ENCODE measurements at places on chromosomes 7 and 10.
A peak's percentile ranks its signal among the peaks of the same experiment; 100 is the strongest.

- DNase-seq, result no peak
Measured at GRCh38 chr10:11479300-11479699, 132.2 kb downstream of the USP6NL start.

DNA sequence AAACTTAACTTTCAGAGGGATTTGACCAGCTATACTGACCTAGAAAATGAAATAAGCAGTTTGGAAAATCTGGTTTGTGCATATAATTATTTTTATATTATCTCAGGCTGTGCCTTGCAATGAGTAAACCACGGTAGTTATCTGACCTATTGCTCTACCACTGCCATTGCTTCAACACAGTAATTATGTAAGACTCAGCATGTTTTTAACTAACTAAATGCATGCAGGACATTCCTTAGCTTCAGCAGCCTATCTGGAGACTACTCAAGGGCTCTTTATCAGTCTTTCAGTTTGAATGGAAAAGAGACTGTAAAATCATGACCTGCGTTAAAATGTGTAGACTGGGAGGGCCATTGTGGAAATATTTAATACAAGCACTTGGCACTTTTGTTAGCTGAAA lies 22.5 kb downstream of the CHN2 start:
- DNase-seq, result no peak

DNA sequence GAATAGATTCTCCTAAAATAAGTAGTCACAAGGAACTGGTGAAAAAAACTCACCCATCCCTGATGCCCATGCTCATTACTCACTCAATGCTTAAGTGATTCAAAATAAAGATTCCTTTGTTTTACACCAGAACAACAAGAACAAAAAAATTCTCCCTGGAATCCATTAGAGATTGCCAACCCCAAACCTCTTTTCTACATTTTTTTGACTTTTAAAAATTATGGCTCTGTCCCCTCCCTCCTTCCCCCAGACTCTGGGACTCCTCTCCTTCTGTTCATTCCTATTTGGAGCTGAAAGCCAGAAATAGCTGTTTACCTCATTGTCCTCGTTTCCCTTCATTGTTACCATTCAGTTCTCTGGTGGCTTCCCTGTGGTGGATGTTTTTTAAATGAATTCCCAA lies 63.2 kb upstream of the FHIP2A start:
- DNase-seq, result no peak

DNA sequence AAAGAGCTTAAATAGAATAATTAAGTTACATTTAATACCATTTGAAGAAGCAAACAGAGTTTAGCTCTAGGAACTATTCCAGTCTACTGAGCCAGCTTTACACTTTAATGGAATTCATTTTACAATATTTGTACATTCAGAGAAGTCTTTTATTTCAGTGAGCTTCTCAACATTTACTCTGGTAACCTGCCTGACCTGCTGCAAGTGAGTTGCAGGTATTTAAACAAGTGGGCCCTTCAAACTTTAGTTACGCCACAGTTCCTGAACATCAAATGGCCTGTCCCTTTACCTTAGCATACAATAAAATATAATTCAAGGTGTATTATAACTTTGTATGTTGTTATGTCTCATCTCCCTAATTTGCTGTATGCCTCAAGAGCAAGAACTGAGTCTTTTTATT lies 121.6 kb upstream of the SEMA3C start:
- DNase-seq, result no peak

- DNase-seq, result no peak
Measured at GRCh38 chr7:155338632-155339320, 41.1 kb downstream of the INSIG1 start.

- no peak for DNase-seq
Measured at GRCh38 chr10:54749623-54750022, 51.4 kb downstream of the PCDH15 start.

DNA sequence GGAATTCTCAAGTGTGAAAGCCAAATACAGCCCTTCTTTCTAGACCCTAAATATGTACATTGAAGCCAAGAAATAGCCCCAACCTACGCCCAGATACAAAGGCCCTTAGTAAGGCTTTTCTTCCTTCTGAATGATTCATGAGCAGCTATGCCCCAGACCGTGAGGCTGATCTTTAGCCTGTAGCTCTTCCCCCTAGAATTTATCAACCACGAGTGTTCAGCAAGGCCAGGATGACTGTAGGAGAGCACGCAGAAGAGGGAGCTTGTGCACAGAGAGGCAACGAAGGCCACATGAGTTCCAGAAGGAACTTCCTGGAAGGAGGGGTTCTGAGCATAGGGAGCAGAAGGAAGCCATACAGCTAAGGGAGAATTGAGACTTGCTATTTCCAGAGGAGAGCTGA lies 53.0 kb upstream of the HABP2 start:
- DNase-seq, result no peak

- DNase-seq, result no peak
Measured at GRCh38 chr7:44213206-44213876, 12.6 kb downstream of the YKT6 start.

DNA sequence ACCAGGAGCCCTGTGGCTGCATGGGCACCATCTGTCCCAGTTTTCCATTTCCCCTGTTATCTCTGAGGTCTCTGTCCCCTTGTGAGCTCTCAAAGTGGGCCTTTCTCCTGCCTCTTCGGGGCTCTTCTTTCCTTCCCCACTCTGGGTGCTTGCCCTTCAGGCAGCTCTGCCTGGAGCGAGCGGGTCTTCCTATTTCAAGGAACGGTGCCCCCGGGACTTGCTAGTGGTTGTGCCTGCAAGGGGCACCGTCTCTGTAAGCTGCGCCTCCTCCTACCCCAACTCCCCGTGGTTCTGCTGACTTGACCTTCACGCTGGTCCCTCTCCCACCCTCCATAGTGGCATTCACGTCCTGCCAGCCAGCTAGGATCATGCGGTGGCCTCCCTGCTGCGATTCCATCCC lies 110.1 kb downstream of the DOCK1 start:
- no peak for DNase-seq

DNA sequence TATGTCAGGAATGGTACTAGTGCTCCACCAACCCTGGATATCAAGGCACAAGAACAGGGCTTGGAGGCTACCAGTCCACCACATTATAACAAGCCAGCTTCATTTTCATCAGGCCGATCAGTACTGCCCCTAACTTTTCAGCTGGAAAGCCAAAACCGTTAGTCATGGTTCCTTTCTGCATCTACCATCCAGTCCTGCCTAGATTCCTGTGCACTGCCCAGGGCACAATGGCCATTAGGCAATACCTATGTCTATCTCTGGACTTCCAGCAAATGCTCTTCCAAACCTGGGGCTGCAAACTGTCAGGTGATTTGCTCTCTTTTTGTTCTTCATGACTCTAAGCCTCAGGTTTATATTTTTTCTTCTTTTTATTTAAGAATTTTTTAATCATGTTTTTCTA lies 937.7 kb downstream of the SORCS1 start:
- DNase-seq, result no peak

GRCh38 chr7:7504910-7505704 lies 30.6 kb downstream of the COL28A1 start:
- no peak for DNase-seq

GRCh38 chr7:76023002-76023401 lies 24.8 kb downstream of the STYXL1 start:
- peak; percentile 73 for DNase-seq

DNA sequence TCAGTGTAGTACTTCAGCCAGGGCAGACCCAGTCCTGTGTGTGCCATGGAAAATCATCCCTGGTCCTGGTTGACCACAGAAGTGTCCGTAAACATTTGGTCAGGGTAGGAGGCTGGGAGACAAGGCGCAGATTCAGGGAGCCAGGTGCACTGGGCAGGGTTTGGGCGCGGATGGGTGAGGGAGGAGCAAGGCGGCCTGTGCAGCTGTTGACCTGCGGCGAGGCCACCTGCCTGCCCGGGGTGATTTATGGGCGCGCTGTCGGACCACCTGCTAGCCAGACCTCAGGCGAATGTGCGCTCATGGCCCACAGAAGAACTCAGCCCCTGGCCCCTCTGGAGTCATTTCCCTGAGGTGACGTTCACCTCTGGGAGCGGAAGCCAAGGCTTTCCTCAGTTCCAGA lies 6.6 kb downstream of the SFRP5 start:
- DNase-seq, result no peak

GRCh38 chr7:20005081-20005480 lies 212.1 kb downstream of the MACC1 start:
- no peak for DNase-seq

GRCh38 chr7:73565675-73566340 lies 8.3 kb upstream of the BCL7B start:
- DNase-seq, result no peak

- DNase-seq, result no peak
Measured at GRCh38 chr7:18754766-18755165, 259.2 kb downstream of the HDAC9 start.

DNA sequence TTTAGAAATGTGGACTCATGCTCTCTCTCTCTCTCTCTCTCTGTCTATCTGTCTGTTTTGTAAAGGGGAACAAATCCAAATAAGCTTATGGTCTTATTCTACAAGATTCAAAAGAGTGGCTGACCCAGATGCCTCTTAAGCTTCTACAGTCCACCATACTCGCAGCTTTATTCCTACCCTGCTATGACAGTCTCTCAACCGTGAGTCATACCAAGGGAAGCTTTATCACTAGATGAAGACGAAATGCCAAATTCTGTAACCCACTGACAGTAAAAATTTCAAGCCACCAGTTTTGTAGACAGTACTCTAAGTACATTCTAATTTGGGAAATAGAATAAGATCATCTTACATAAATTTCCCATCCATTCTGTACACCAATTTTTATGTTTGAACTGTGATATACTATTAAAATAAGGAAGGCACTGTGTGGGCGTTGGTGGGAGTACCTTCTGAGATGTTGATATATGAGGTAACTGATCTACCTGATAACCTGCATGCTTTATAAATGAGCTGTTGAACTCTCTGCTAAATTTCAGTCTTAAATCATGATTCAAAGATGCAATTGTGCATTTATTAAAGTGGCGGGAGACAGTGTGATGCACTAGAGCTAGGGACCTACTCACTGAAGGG lies 153.2 kb downstream of the KLF6 start:
- no peak for DNase-seq

DNA sequence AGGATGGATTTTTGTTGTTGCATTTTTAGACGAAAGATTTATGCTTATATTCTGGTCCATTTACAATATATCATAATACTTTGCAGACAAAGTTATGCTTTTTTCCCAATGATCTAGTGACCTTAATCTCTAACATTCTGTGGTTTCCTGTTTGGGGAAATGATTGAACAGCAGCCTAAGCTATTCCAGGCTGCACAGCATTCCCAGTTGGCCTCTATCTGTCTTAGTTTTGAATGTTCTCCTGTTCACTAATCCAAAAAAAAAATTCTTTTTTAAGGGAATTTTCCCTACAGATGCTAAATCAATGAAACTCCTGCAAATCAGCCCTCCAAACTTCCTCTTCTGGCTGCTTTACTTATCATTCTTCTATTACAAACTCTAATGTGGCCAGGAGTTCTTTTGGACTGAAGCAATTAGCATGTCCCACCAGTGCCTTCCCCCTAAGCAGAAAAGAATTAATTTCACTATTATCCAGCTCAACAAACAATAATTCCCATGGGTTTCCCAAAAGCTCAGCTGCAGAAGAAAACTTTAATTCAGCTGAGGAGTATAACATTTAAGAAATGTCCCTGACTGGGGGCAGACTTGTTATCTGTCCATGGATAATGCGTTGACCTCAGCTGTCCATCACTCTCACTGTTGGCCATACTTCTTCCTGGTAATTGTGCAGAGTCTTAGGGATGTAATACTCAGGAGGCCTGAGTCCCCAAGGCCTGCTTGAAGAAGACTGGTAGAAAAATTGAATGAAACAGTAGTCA lies 81.9 kb upstream of the TRIL start:
- DNase-seq, result no peak

DNA sequence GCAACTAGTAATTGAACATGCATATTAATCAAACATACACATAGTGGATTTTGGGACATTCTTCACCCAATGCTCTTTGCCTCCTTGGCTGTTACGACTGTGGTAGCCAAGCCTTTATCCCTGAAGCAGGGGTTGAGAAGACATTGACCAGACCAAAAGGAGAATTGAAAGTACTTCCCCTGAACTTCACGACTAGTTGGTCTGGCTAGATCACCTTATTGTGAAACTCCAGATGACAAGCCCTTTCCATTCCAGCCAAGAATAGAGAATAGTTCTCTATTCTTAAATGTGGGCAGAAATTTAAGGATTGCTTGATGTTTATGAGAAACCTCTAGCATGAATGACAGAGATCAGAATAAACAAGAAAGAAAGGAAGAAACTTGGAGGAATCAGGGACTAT lies 97.0 kb downstream of the LRMDA start:
- peak; percentile 74 for DNase-seq

GRCh38 chr10:91328320-91328984 lies 81.7 kb upstream of the HECTD2 start:
- no peak for DNase-seq

GRCh38 chr7:1807821-1808600 lies 137.9 kb downstream of the ELFN1 start:
- no peak for DNase-seq

GRCh38 chr7:107953924-107954303 lies 49.0 kb downstream of the LAMB1 start:
- DNase-seq, result no peak

GRCh38 chr10:104049504-104050250 lies 36.0 kb downstream of the COL17A1 start:
- no peak for DNase-seq

DNA sequence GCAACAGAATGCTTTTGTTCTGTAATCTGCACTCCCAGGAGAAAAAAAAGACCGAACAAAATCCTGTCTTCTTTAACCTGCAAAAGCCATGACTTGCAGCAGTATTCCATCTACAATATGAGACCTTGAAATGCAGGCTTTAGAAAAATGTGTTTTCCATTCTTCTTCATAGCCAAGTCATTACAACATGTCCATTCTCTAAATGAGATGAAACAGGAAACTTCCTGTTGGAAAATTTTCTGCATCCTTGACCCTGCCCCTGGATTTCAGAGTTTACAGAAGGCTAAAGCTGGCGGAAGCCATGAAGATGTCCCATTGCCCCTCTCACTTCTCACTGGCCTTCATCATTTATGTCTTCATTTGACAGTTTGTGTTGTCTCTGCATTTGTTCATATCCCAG lies 546.4 kb downstream of the TNS3 start:
- no peak for DNase-seq

DNA sequence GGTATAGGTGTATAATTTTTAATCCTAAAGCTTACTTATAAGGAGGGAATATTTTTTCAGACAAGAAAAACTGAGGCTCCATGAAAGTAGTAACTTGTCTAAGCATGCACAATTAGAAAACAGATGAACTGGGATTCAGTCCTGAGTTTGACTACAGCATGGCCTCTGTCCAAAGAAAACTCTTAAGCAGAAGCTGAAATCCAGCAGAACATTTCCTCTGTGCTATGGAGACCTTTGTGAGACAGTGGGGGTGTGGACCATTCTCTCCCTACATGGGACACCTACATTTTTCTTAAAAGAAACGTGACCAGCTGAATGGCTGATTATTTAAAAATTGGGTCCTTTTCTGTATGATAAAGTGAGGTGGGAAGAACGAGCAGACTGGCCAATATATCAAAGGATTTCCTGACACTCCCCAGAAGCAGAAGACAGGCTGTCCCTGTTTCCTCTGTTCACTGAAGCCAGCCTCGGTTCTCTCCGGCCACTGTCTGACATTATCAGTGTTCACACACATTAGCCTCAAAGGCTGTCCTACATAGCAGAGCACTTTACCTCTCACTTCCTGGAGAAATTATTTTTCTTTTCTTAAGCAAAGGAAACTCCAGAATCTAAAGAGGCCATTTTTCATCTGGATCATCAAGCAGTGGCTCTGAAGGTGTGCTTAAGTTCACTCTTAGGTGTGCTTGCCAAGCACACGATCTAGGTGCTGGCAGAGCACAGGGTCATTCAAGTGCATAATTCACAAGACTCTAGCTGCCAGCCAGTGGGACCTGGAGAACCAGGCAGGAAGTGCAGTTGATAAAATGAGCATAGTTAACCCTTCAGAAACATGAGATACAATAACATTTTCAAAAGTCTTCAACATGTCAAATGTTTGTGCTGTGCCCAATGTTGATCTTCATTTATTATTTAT lies 40.4 kb upstream of the KIAA1217 start:
- no peak for DNase-seq
